Panc1 (cell line): ENCODE measurements at places on chromosomes 5 and 9.

DNA sequence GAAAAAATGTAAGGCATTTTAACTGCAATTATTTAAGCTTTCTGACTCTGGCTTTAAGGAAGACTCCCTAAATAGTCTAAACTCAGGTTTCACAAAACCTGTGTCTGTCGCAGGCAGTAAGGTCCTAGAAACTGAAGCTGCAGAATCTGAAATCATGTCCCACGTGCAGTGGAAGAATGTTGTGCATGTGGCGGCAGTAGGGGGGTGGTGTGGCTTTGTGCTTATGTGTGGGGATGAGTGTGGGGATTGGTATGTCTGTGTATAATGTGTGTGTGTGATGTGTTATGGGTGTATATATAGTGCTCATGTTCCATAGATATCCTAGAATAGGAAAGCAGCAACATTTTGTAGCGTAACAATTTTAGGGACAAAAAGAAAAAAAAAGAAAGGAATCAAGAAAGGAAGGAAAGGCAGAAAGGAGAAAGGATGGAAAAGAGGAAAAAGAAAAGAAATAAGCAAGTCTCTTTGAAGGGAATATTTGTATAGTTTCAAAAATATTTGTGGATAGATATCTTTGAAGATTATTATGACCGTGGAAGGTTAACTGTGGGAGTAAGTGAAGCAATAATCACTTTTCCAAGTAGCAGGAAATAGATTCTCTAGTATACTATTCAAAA lies 6.6 kb downstream of the ANKDD1B start:
- no peak for DNase-seq

DNA sequence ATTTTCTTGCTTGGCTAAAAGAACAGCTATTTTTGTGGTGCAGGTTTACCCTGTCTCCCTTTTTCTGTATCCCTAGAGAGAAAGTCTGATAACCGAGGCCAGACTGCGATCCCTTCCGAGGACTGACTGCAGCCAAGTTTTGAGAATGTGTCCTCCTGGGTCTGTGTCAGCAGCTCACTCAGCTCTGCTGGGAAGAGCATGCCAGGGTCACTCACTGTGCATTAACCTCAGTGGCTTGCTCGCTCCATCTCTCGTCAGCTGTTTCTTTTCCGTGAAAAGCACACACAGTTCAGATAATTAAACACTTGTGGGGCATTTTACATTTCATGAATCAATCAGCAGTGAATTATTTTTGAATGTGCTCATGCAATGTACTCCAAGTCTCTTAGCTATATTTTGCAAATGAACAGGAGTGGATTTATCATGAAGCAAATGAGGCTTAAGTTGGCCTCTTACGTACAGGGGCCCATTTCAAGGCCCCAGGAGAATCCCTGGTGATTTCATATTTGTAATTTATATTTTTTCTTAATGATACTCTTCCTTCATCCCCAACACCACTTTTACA lies 252.1 kb downstream of the SMARCA2 start:
- DNase-seq = no peak

DNA sequence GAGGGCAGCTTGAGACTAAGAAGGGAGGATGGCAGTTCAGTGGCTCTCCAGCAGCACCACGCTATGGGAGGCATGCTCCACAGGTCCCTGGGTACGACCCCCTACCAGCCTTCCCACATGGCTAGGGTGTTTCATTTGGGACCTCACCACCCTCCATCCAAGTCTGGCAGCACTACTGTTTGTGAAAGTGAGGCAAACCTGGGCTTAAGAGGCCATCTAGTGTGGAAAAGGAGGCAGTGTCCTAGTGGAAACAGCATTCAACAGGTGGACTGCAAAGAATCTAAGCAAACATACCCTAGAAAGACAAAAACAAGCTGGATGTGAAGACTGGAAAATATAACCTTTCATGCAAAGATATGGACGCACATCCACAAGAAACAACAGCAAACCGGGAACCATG lies 4.8 kb upstream of the C5orf47 start:
- no peak for DNase-seq

GRCh38 chr9:134290603-134291451 lies 35.4 kb upstream of the RXRA start:
- DNase-seq = no peak

DNA sequence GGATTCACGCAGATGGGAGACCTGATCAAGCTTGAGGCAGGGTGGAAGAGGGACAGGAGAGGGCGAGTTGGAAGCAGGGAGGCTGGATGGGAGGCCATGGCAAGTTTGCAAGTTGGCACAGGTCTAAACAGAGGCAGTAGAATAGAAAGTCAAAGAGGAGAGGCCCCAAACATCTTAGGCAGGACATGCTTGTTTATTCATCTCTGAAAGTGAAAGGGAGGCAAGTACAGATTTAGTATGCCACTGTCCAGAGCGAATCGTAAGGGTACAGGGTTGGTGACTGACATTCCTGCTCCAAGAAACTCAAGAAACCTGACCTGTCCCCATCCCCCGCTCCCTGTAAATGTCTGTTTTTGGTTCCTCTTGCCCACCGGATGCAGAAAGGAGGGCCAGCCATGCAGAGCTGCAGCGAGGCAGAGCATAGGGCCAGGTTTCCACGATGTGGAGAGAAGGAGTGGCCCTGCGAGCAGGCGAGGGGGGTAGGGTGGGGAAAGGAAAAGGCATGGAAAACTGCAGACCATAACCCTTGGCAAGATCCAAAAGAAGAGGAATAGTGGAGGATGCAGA lies 96.2 kb upstream of the BOD1 start:
- no peak for DNase-seq

DNA sequence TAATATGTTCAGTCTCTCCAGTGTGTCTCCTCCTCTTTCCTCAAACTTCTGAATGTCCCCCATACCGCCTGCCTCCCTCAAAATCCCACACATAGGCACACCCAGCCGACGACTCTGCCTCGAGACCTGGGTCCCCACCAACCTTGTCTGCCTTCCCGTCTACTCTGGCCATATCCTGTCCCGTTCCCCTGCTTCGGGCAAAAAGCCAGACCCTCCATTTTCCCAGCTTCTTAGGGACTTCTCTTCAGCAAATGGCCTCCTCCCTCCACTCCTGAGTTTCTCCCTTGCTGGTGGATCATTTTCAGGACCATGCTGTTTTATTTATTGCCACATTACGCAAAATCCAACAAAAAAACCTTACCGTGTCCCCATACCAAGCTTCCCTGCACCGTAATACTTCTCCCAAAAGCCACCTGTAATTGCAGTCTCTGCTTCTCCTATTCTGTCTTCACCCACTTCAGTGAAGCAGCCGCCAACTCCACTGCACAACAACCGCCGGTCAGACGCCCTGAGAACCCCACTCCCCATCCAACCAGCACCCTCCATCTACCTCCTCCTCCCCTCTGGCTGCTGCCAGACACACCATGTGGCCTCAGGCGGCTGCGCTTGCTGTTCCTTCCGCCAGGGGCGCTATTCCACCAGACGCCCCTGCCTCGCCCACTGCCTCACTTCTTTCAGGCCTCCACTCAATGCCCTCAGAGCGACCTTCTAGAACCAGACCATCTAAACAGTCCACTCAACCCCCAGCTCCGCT lies 117.0 kb downstream of the TRPM6 start:
- DNase-seq = peak; percentile 25
